Stimulated activated CD8-positive, alpha-beta memory T cell treated with anti-CD3 and anti-CD28 coated beads, Interleukin-2, amount 100 ng/mL, for 48 hours (primary cell): ENCODE measurements at places on chromosomes 2 and 18.

DNA sequence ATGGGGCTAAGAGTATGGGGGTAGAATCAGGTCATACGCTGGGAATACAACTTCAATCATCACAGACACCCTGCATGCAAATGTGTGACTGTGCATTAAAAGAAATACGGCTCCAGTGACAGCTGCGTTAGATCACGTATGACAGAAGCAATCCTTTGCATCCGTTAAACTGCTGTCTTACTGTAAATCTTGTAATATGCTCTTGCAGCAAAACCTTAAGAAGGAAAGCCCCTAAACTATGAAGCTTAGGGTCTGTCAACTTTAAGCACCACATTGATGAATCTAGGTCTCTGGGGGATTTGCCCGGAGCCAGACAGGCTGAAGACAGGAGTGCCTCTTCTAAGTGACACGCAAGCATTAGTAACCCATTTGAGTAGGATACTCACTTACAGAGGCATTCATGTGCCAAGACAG, 84.7 kb upstream of the EML6 start:
- DNase-seq = no peak

DNA sequence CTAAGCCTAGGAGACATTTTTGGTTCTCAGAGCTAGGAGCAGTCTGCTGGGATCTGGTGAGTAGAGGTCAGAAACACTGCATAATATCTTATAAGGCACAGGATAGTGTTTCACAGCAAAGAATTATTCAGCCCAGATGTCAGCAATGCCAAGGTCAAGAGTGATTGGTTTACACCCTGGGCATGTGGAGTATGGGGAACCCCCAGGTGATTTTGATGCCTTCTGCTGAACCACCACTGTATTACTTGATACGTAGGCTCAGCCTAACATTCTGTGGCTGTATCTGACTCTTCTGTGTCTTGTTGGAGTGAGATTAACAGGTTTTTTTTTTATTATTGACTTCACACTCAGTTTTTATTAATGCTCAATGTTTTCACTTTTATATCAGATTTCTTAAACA, 6.0 kb downstream of the DDX18 start:
- no peak for DNase-seq

DNA sequence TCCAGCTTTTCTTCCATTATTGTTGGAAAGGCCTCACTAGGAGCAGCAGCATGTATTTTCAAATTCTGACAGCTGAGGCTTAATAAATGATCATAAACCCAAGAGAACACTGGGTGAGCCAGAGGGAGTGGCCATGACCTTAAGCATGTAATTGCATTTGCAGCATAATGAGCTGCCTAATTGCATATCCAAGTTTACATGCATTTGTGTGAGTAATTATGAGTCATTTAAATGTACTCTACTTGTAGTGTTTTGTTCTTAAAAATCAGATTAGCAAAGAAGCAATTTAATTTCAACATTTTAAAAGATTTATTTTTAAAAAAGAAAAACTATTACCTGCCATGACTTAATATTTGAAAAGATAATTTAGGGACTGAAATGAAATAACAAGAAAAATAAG, 74.8 kb downstream of the NOL10 start:
- DNase-seq = no peak

- DNase-seq = no peak
These were observed 211.3 kb upstream of the APCDD1 start for GRCh38 chr18:10242936-10243680.

GRCh38 chr18:76252880-76253279, 242.2 kb downstream of the ZNF516 start:
- DNase-seq = no peak

- DNase-seq = no peak
These were observed 5.0 kb upstream of the TET3 start for GRCh38 chr2:73979686-73980085.

GRCh38 chr18:79634593-79635426, 44.8 kb upstream of the CTDP1 start:
- DNase-seq = no peak

DNA sequence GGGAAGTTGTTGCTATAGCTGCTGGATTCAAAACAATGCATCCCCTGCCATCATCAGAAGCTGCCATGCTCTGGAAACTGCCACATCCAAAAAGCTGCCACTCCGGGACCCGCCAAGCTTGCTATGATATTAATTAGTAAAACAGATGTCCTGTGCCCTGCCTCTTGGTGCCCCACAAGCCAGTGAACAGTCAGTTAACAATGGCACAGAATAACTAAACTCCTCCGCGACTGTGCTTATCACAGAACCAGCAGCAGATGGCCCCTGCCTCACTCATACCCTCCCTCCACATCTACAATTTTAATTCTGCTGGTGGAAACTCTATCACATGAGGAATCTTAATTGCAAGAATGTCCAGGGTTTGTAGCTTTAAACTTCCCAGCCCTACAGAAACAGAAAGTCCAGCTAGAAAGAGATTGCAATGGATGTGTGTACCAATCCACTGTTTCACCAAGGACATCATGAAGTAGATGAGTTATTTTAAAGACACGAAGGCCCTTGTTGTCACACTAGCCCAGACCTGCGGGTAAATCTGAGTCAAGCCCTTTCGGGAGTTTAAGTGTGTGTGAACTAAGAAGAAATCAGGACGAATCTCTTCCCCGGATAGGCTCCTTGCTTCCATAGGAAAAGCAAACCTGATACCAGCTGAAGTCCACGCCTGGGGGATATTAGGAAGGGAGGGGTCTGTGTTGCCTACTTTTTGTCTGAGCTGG, 7.4 kb upstream of the ACYP2 start:
- no peak for DNase-seq

GRCh38 chr2:96344011-96344410, 8.4 kb downstream of the NCAPH start:
- no peak for DNase-seq

DNA sequence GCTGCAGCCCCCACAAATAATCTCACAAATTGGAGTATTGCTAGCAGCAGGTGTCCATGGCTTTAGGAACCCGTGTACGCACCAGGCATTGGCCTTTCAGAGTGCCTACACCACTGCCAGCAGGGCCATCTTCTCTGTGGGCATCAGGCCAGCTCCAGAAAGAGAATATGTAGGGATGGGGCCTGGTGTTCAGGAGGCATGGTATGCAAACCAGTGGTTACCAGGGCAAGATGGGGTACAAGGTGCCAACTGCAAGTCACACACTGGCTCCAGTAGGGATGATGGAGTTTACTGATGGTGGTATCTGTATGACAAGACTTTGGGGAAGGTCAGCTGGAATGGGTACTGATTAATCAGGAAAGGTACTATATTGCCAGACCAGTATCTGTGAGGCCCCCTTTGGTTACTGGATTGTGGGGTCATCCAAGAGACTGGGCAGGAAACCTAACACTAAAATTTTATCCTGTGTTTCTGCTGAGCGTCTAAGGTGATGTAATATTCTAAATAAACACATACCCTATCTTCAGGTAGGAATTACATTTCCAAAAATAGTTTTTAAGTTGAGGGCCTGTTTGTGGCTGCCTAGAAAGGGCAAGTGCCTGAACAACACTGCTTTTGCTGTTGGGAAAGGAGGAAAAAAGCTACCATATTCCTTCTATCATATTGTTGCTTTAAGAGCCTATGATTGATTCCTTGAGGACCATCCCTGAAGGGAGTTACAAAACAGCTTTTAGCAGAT, 9.0 kb downstream of the CNOT9 start:
- no peak for DNase-seq

- DNase-seq = peak; percentile 75
These were observed 14.6 kb downstream of the TNS1 start for GRCh38 chr2:217988014-217988839.

- no peak for DNase-seq
These were observed 93.8 kb upstream of the FSIP2 start for GRCh38 chr2:185644828-185645227.

GRCh38 chr2:172080641-172081220, 4.6 kb upstream of the DLX1 start:
- no peak for DNase-seq
